ENCODE measurements at places on chromosomes 3 and 15. TPM values are rescaled to one million over a fixed set of nuclear protein-coding genes. Genes with fewer than 3 reads are reported as not detected.

The CYB561D2 gene
- 21.5 TPM for total RNA-seq

The PRKCD gene
- 39.7 TPM for total RNA-seq

The ISLR gene
- total RNA-seq, result 0.50 TPM

The ALDH1A3 gene
- total RNA-seq, result 14.5 TPM

The KLHL25 gene
- 6.7 TPM for total RNA-seq

The SEMA5B gene
- 0.32 TPM for total RNA-seq

The STRIT1 gene
- total RNA-seq, result not detected

The LTF gene
- total RNA-seq, result not detected

The TNFSF10 gene
- total RNA-seq, result not detected

The CDC25A gene
- 9.4 TPM for total RNA-seq

The TNFAIP8L3 gene
- 34.7 TPM for total RNA-seq

The FOXL2NB gene
- 0.63 TPM for total RNA-seq

The FEZF2 gene
- not detected for total RNA-seq

The CAMP gene
- total RNA-seq, result not detected

The NIPA2 gene
- 112 TPM for total RNA-seq

The AQR gene
- total RNA-seq, result 35.1 TPM

The ROBO2 gene
- total RNA-seq, result not detected

The GPR62 gene
- not detected for total RNA-seq

The GJD2 gene
- not detected for total RNA-seq

The DLL4 gene
- 1.8 TPM for total RNA-seq

The ACSBG1 gene
- total RNA-seq, result 0.15 TPM

The CCR8 gene
- total RNA-seq, result not detected

The AMT gene
- total RNA-seq, result 0.38 TPM

The ZKSCAN7 gene
- total RNA-seq, result not detected

The ALG3 gene
- 76.8 TPM for total RNA-seq

The ZNF710 gene
- 16.7 TPM for total RNA-seq

The TUSC7 gene
- not detected for total RNA-seq

The BCL6 gene
- total RNA-seq, result 10.6 TPM

The UBR1 gene
- 4.1 TPM for total RNA-seq

The MAGEL2 gene
- total RNA-seq, result not detected

The MASP1 gene
- total RNA-seq, result 0.06 TPM

The ALPK3 gene
- total RNA-seq, result 0.10 TPM

The LHFPL4 gene
- total RNA-seq, result 0.05 TPM

The ARGFX gene
- total RNA-seq, result not detected

The MYO1E gene
- total RNA-seq, result 313 TPM

The ITIH1 gene
- total RNA-seq, result not detected

The XCR1 gene
- total RNA-seq, result not detected

All from A549 treated with Hydrocortisone at 1 μM for 4 hours (cell line).